Astrocyte of the spinal cord (primary cell): ENCODE measurements at places on chromosomes 11 and 22.

DNA sequence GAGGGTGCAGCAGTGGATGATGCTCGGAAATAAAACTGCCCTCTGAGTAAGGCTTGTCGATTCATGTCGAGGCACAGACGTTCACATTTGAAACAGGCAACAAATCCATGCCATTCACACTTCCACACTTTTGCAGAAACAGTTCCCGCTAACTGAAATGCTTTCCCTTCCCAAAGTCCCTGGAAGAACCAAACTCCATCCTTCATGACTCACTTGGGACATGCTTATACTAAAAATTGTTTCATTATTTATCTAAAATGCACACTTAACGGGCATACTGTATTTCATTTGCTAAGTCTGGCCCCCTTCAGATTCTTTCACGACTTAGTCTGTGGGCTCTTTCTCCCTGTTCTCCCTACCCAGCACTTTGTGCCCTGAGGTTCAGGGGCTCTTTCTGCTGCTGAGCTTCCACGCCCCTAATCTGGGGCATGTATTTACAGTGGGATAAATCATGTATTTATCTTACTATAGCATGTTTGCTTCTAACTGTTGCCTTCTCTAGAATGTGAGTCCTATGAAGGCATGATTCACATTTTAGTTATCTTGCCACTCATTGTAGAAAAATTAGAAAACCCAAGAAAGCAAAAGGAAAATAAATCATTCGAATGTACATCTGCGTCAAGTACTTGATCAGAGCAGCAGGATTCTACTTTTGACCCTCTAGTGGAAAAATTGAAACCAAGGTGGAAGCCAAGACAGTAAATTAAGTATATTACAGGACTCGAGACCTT lies 12.5 kb downstream of the SCGB1A1 start:
- peak; percentile 80 for DNase-seq

GRCh38 chr11:63961608-63962412 lies 12.6 kb upstream of the COX8A start:
- DNase-seq: no peak

- no peak for DNase-seq
These were observed 17.5 kb upstream of the OR10W1 start for GRCh38 chr11:58285483-58286040.

- DNase-seq: no peak
These were observed 11.6 kb upstream of the PDE2A start for GRCh38 chr11:72685560-72686480.

DNA sequence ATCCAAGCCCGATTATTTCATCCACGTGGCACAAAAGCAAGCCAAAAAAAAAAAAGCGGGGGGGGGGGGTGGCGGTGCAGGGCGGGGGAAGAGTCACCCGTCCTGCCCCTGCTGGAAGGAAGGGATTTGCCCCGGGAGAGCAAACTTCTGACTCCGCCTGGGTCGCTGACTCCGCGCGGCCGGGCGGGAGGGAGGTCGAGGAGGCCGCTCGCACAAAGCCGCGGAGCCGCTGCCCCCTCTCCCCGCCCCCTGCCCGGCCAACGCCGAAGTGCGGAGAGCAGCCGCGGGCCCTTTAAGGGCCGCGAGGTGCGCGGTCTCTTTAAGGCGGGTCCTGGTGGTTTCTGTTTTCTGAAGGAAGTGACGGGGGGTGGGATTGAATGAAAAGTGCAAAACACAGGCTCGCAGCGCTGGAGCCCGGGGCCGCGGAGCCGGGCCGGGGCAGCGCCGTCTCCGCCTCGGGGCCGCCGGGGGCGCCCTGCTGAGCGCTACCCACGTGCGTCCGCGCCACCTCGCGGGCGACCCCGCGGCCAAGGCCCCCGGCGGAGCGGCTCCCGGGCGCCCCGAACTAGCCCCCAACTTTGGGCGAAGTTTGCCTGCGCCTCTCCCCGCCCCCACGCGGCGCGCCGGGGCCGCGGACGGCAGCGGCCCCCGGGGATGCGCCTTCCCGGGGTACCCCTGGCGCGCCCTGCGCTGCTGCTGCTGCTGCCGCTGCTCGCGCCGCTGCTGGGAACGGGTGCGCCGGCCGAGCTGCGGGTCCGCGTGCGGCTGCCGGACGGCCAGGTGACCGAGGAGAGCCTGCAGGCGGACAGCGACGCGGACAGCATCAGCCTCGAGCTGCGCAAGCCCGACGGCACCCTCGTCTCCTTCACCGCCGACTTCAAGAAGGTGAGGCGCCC lies at the start of gene OAF:
OAF (plus strand) TSS at position 407 of the 896 bp plus-strand sequence; CDS start at position 655, 248 bp downstream.
- DNase-seq: peak; percentile 89

- no peak for DNase-seq
These were observed 15.9 kb downstream of the ADAMTS15 start for GRCh38 chr11:130464291-130464812.

DNA sequence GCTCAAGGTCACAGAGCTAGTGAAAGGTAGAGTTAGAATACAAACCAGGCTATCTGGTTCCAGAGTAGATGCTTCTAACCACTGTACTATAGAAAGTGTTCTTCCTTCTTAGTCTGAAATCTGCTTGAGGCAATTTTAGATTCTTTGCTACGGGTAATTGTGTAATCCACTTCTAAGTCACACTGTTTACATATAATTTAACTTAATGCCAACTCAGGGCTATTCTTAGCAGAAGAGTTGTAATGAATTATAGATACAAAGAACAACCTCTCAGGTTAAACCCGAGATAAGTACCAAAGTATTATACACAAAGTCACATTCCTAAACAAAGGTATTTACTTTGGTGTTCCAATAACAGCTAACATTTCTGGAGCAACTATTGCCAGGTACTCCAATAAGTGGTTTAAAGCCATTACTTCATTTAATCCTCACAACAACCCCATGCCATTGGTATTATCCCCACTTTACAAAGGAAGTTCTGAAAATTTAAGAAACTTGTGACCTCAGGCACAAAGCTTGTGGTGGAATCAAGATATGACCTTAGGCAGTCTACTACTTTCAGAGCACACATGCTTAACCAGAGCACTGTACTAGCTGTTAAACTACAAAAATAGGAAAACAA lies 31.1 kb upstream of the DDI1 start:
- no peak for DNase-seq

GRCh38 chr11:38667359-38667758 lies 2069.3 kb upstream of the RAG2 start:
- no peak for DNase-seq

DNA sequence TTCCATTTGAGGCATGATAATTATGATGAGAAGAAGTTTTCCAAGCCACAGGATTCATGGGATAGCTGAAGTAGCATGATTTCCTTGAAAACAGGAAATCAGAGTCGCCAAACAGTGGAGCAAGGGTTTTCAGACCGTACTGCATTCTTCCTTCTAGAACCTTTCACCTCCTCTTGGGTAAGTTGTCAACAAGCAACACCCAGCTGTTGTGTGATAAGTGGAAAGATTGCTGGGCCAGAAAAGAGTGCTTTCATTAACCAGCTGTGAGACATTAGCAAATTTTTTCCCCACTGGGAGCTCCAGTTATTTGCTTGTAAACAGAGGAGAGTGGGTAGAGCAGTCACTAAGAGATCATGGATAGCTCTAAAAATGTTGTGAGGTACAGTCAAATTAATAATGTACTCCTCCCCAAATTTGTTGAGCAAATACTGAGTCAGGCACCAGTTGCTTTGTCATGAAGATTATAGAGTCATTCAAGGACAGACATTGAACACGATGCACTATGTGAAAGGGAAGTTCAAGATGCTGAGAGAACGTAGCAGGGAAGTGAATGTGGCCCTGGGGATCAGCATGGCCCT lies 11.7 kb upstream of the MPEG1 start:
- no peak for DNase-seq

DNA sequence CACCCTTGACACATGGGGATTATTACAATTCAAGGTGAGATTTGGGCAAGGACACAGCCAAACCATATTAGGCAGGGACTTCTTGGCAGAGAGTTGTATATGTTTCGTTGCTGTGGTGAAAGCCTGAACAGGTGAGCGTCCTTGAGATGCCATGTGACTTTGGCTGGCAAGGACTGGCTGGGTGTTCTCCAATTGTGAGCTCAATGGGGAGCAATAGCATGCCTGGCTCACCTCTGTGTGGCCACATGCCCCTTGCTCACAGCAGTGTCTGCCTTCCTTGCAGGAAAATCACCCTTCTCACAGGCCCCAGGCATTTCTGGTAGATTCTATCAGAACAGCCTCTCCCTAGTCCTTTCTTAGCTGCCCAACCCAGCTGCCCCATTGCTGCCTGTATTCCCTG lies 105.5 kb downstream of the PARVA start:
- DNase-seq: no peak

DNA sequence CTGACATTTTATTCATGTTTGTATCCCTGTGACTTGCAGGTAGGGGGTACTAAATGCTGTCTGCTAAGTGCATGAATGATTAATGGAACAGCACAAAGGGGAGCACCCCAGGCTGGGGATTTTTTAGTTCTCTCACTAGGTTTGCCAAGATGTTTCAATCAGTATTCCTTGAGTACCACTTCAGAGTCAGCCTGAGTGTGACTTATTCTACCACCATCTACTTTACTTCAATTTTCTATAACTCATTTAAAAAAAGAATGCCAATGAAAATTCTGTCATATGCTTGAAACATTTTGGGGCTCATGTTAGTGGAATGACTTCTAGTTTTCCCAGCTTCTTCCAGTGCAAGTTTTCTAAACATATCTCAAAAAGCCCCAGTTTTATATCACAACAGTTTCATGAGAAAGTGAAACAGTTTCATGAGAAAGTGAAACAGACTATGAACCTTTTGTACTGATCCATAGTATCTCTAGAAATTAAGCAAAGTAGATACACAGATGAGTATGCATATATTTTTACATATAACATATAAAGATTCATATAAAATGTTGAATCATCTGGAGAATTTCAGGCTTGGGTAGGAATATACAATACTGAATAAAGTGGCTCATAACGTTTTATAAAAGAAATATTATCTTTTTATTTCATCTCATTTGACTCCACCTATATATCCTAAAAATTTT lies 252.4 kb downstream of the GRM5 start:
- no peak for DNase-seq

DNA sequence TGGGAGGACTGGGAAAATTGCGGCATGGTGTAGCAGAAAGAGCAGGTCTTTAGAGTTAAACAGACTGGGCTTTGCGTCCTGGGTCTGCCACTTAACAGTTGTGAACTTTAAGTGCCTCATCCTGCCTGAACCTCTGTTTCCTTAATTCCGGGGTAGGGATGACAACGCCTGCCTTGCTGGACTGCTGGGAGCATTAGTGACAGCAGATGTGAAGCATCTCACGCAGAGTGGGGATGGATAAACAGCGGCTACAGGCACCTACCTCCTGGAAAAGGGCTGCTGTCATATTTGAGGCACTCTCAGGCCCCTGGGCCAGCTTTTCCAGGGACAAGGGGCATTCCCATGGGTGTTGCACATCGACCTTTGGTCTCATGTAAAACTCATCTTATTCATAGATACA lies 572.2 kb downstream of the TBC1D22A start:
- no peak for DNase-seq

DNA sequence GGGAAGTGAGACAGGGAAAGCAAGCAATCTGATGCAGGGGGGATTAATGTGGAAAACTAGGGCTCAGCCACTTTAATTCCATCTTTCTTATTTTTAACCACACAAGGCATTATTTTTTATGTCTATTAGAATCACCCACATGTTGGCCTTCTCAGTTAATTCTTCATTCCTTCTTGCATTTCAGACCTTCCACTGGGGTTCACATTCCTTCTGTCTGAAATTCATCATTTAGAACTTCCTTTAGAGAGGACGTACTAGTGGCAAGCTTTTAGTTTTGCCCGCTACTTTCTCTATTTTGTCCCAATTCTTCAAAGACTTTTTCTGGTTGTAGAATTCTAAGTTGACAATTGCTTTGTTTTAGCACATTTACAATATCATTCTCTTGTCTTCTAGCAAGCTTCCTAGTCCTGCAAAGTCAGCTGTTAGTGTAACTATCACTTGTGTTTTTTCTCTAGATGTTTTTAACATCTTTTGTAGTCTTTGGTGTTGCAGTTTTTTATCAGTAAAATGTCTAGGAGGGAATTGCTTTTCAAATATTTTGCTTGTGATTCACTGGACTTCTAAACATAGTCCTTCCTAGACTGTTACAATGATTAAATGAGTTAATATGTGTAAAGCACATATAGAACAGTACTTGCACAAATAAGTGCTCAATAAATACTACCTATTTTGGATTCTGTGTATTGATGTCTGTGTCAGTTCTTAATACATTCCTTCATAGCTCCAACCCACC lies 5.5 kb upstream of the NNMT start:
- DNase-seq: peak; percentile 52

- DNase-seq: peak; percentile 40
These were observed 14.8 kb downstream of the CD6 start for GRCh38 chr11:60985991-60986915.

DNA sequence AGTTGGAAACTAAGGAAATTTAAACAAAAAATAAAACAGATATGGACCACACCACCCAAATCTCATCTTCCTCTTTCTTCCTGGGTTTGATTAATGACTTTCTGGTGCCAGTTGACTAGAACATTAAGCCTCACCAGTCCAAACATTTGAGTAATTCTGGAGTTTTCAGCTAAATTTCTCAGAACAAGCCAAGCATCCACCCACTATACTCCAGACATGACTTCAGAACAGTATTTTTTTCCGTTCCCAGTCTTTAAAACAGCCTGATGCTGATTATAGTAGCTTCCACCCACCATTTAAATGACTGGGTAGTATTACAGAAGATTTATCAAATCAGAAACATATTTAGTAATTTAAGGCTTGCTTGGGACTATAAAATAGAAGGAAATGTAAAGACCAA lies 230.9 kb upstream of the UBASH3B start:
- no peak for DNase-seq

DNA sequence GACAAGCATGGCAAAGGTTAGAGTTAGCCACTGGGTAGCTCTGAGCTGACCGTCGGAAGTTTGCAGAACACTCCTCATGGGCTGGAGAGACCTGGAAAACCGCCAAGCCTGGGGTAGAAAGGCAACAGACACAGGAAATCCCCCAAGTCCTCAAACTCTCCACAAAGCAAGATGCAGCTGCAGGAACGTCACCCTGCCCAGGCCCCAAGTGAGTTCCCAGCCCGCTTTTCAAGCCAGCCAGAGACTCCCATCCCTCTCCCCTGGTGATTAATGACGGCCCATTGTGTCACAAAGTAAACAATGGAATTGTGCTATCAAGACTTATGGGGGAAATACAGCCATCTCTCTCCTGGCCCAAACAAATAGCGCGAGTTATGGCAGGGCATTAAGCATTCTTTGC lies 633.0 kb downstream of the TBC1D22A start:
- DNase-seq: peak; percentile 59

DNA sequence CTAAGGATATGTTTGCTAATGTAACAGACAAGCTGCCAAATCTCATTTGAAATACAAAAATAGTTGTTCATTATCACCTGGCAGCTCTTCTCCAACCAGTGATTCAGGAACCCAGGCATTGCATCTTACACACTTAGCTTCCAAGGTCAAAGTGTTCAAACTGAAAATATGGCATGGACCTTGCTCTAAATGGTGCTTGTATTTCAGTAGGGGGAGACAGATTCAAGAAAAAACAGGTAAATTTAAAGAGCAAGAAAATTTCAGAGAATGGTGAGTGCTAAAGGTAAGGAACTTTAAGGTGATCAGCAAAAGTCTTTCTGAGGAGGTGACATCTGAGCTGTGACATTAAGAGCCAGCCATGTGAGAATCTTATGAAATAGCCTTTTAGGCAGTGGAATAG lies 82.8 kb upstream of the E2F8 start:
- no peak for DNase-seq

- peak; percentile 16 for DNase-seq
These were observed 7.9 kb upstream of the ETS1 start for GRCh38 chr11:128595221-128595620.
